ENCODE measurements at places on chromosomes 1 and 21. TPM values are rescaled to one million over a fixed set of nuclear protein-coding genes. Genes with fewer than 3 reads are reported as not detected.

DNA sequence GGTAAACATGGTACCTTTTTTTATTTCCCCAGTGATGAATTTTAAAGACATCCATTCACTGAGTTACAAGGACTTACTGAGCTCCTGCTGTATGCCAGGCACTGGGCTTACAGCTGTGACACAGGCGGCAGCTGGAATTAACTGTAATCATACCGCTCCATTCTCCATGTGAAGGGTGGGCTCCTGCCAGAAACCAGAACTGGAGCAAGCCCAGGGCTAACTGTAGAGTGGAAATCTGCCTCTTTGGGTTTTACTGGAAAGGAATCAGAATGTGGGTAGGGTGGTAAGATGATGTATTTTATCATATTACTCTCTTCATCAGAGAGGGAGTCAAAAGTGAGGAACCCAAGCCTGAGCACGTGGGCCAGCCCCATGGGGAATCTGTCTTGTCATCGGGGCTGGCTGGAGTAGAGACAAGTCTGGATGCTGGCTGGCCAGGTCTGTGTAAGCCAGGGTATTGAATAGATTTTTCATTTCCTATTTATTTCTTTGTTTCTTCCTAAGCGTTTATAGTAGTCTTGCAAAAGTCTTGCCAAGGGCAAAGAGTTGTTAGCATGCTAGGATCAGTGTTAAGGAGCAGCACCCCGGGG, 21.5 kb downstream of the FGGY start:
- no peak overlapping the region for H3K27ac ChIP-seq
- no peaks in the 10 kb centered on the region for H3K4me1 ChIP-seq
- H3K27me3 ChIP-seq, result no peaks in the 10 kb centered on the region
- DNase-seq, result no peak

KCND3 gene
- polyA plus RNA-seq, result 4.1 TPM

GRCh38 chr1:81915937-81916336, 115.2 kb downstream of the ADGRL2 start:
- H3K36me3 ChIP-seq, result no peaks in the 10 kb centered on the region
- no peaks in the 10 kb centered on the region for H3K4me1 ChIP-seq
- no peaks in the 10 kb centered on the region for H3K27me3 ChIP-seq
- DNase-seq, result no peak
- no peak overlapping the region for H3K4me3 ChIP-seq
- H3K27ac ChIP-seq, result no peak overlapping the region

DNA sequence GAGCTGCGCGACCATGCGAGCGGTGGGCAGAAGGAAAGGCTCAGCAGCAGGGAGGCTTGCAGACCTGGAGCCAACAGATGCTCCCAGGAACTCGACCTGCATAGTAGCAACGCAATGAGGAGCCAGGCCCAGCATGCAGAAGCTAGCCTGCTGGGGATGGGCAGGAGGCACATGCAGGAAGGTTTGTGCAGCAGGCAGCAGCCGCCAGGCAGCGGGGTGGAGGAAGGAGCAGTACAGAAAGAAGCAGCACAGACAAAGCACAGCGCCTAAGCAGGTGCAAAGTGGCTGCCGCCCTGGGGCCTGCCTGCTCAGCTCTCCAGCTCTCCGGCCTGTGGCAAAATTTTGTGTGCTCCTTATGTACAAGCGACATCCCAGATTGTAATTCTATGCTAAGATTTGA, 213.5 kb upstream of the MAP1LC3C start:
- no peak for DNase-seq
- no peaks in the 10 kb centered on the region for H3K27me3 ChIP-seq
- no peaks in the 10 kb centered on the region for H3K4me1 ChIP-seq
- H3K4me3 ChIP-seq, result no peak overlapping the region
- H3K27ac ChIP-seq, result no peak overlapping the region
- no peaks in the 10 kb centered on the region for H3K36me3 ChIP-seq

C2CD2 gene
- polyA plus RNA-seq, result 8.6 TPM

DNA sequence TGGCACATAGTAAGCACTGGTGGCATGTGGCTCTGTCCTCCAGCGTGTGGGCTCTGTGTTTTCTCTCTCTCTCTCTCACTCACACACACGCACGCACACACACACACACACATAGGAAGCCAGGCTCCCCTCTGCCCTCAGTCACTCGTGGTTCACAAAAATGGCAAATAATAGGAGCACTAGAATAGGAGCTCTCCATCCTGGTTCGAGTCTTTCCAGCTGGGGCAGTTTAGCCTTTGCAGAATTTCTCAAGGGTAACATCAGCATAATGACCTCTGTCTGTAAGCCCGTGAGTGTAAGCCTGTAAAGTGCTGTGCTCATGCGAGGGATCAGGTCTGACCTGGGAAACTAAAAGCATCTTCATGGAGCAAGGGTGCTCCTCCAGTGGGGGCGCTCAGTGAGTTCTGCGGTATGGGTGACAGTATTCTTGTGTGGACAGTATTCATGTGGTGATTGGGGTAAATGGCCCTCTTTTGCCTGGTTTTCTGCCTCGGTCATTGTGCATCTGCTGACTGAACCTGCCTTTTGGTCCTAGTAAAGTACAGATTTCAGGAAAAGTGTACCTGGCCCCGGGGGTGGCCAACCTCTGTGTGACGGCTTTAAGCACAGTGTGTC, 842 bp upstream of the ZC3H12A start:
- peaks cover 28% of the 10 kb centered on the region for H3K4me1 ChIP-seq
- peak overlapping the region; percentile 93 for H3K27ac ChIP-seq
- peak; percentile 37 for DNase-seq
- peak overlapping the region; percentile 79 for H3K4me3 ChIP-seq

PNRC2 gene
- 49.0 TPM for polyA plus RNA-seq

MROH7 gene
- 2.0 TPM for polyA plus RNA-seq

APOBEC4 gene
- polyA plus RNA-seq, result 0.05 TPM

CNIH3 gene
- polyA plus RNA-seq, result 2.0 TPM

- no peak overlapping the region for H3K27ac ChIP-seq
- H3K36me3 ChIP-seq, result no peaks in the 10 kb centered on the region
- no peak for DNase-seq
- H3K4me3 ChIP-seq, result no peak overlapping the region
Measured at GRCh38 chr1:202029171-202029665, 18.8 kb downstream of the ELF3 start.

DNA sequence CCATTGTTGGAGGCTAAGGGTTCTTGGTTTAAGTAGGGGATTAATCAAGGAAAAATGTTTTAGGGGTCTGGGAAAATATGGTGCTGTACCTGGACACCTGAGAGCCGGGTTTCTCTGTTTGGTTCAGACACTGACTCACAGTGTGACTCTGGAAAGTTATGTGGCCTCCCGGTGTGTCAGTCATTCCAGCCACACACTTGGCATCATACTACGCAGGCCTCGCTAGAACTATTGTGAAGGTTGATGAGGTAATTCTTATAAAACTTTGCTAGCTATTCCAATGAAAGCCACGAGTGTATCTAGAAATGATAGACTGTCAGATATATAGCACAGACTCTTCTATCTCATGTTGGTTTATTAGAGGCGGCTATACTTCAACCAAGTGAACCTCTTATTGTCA, 4.8 kb upstream of the CAMSAP2 start:
- no peaks in the 10 kb centered on the region for H3K27me3 ChIP-seq
- no peaks in the 10 kb centered on the region for H3K4me1 ChIP-seq
- DNase-seq, result no peak
- no peak overlapping the region for H3K27ac ChIP-seq
- H3K36me3 ChIP-seq, result no peaks in the 10 kb centered on the region

GRCh38 chr21:45801129-45801964, 157.8 kb downstream of the PCBP3 start:
- H3K27ac ChIP-seq, result no peak overlapping the region
- no peak overlapping the region for H3K4me3 ChIP-seq
- H3K36me3 ChIP-seq, result no peaks in the 10 kb centered on the region

MXRA8 gene
- 17.6 TPM for polyA plus RNA-seq

ANKRD65 gene
- polyA plus RNA-seq, result 22.1 TPM

- no peaks in the 10 kb centered on the region for H3K4me1 ChIP-seq
- no peaks in the 10 kb centered on the region for H3K36me3 ChIP-seq
- no peak for DNase-seq
- H3K27ac ChIP-seq, result no peak overlapping the region
- no peaks in the 10 kb centered on the region for H3K27me3 ChIP-seq
Measured at GRCh38 chr1:91124989-91125417, 103.2 kb upstream of the ZNF644 start.

- no peak for DNase-seq
- no peaks in the 10 kb centered on the region for H3K36me3 ChIP-seq
- H3K27me3 ChIP-seq, result no peaks in the 10 kb centered on the region
- no peak overlapping the region for H3K4me3 ChIP-seq
Measured at GRCh38 chr1:214362188-214362882, 81.4 kb downstream of the SMYD2 start.

LRRC71 gene
- polyA plus RNA-seq, result 0.30 TPM

SPATC1L gene
- polyA plus RNA-seq, result 12.9 TPM

DNA sequence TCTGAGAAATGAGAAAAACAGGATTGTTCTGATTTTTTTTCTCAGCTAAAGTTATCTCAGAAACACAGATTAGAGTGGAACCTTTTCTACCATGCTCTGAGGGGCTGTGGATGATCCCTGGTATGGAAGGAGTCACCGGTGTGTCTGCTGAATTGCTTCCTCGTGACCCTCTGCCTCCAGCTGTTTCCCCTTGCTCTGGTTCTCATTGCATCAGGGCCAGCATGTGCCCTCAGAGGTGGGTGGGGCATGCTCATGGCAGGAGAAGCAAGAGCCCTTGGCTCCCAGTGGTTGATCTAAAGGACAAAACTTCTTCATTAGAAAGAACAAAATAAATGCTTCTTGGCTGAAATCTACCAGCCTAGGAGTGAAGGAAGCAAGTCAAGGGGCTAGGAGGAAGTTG, 183.2 kb upstream of the HMCN1 start:
- no peak for DNase-seq
- H3K27ac ChIP-seq, result no peak overlapping the region
- H3K4me1 ChIP-seq, result no peaks in the 10 kb centered on the region
- H3K27me3 ChIP-seq, result no peaks in the 10 kb centered on the region
- no peaks in the 10 kb centered on the region for H3K36me3 ChIP-seq
- H3K4me3 ChIP-seq, result no peak overlapping the region

DNA sequence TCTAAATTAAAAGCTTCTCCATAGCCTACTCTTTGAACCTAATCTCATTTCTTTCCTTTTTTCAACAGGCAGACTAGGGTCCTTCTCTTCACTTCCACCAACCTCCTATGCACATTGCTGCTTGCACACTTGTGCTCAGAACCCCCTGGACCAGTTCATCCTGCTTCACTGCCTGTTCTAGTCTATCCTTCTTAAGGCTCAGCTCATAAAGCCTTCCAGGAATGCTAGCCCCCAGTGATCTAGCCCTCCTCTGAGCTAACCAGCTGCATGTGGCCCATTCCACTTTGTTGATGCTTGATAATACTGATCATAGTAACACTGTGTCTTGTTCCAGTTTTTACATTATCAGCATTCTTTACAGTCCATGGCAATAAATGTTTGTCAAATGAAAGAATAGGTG, 22.9 kb upstream of the PHGDH start:
- H3K4me3 ChIP-seq, result no peak overlapping the region
- H3K36me3 ChIP-seq, result no peaks in the 10 kb centered on the region
- H3K4me1 ChIP-seq, result peaks cover 6% of the 10 kb centered on the region
- H3K27ac ChIP-seq, result no peak overlapping the region
- no peaks in the 10 kb centered on the region for H3K27me3 ChIP-seq

GRCh38 chr1:161838885-161839284, 72.8 kb downstream of the ATF6 start:
- no peaks in the 10 kb centered on the region for H3K36me3 ChIP-seq
- H3K4me1 ChIP-seq, result no peaks in the 10 kb centered on the region
- DNase-seq, result no peak
- H3K27me3 ChIP-seq, result no peaks in the 10 kb centered on the region
- H3K27ac ChIP-seq, result no peak overlapping the region
- H3K4me3 ChIP-seq, result no peak overlapping the region

SPATA17 gene
- 0.34 TPM for polyA plus RNA-seq

DNA sequence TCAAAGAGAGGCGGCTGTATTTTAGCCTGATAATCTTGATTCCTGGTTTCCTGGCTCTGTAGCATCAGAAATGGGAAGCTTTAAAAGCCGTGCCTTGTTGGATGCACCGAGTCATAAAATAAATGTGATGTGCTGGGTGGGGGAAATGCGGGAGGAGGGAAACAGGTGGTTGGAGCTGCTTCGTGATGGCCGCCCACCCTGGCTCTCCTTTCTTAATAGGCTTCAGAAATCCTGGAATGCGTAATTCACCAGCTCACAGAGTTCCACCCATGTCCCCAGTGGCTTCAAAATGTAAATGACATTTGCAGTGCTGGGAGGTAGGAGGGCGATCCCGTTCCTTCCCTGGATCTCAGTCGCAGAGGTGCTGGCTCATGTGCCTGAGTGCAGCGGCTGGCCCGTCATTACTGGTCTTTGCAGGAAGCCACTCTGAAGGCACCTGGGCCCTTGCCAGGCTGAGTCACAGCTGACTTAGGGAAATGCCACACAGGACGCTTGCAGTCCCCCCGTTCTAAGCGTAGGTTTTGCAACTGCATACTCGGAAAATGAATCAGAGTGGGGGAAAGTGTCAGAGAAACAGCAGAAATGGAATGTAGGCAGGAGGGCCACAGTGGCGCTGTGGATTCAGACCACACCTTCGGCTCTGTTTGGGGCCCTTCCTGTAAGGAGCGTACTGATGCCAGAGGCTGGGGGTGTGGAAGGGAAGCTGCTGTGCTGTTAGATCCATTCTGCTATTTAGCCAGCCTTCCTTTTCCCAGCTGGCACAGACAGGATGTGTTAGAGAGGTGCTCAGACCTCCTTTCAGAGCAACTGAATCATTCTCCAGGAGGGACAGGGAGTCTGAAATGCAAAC, 37.6 kb downstream of the GALNT2 start:
- peaks cover 44% of the 10 kb centered on the region for H3K4me1 ChIP-seq
- DNase-seq, result peak; percentile 97
- no peaks in the 10 kb centered on the region for H3K36me3 ChIP-seq
- peak overlapping the region; percentile 77 for H3K27ac ChIP-seq
- H3K4me3 ChIP-seq, result no peak overlapping the region
